ENCODE measurements at places on chromosomes 12 and 14. TPM values are rescaled to one million over a fixed set of nuclear protein-coding genes. Genes with fewer than 3 reads are reported as not detected.

POTEM gene
- not detected for polyA plus RNA-seq

MANSC4 gene
- not detected for polyA plus RNA-seq

PTCSC3 gene
- polyA plus RNA-seq: not detected

LRRC43 gene
- polyA plus RNA-seq: not detected

WNT1 gene
- not detected for polyA plus RNA-seq

TAS2R13 gene
- not detected for polyA plus RNA-seq

ADAM21 gene
- polyA plus RNA-seq: 0.16 TPM

EPYC gene
- polyA plus RNA-seq: not detected

RHOJ gene
- not detected for polyA plus RNA-seq

C12orf42 gene
- 2.5 TPM for polyA plus RNA-seq

HVCN1 gene
- polyA plus RNA-seq: 126 TPM

CAPZA3 gene
- polyA plus RNA-seq: not detected

SLC38A1 gene
- 125 TPM for polyA plus RNA-seq

APEX1 gene
- 314 TPM for polyA plus RNA-seq

RNF212B gene
- not detected for polyA plus RNA-seq

A2M gene
- polyA plus RNA-seq: 0.20 TPM

TAS2R20 gene
- polyA plus RNA-seq: 0.09 TPM

UNC119B gene
- polyA plus RNA-seq: 5.9 TPM

SLC24A4 gene
- polyA plus RNA-seq: not detected

SERPINA3 gene
- polyA plus RNA-seq: not detected

STAT6 gene
- 61.0 TPM for polyA plus RNA-seq

NRDE2 gene
- 14.7 TPM for polyA plus RNA-seq

ZNF268 gene
- polyA plus RNA-seq: 15.3 TPM

CLEC9A gene
- not detected for polyA plus RNA-seq
